ENCODE measurements at places on chromosomes 4 and X.

- no peak for DNase-seq
Measured at GRCh38 chr4:20126906-20127305, 124.8 kb upstream of the SLIT2 start.

DNA sequence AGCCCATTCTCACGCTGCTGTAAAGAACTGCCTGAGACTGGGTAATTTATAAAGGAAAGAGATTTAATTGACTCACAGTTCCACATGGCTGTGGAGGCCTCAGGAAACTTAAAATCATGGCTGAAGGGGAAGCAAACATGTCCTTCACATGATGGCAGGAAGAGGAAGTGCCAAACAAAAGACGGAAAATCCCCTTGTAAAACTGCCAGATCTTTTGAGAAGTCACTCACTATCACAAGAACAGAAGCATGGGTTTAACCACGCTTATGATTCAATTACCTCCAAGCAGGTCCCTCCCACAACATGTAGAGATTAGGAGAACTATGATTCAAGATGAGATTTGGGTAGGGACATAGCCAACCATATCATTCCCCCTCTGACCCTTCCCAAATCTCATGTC is 335.5 kb downstream of the IL15 start:
- no peak for DNase-seq

DNA sequence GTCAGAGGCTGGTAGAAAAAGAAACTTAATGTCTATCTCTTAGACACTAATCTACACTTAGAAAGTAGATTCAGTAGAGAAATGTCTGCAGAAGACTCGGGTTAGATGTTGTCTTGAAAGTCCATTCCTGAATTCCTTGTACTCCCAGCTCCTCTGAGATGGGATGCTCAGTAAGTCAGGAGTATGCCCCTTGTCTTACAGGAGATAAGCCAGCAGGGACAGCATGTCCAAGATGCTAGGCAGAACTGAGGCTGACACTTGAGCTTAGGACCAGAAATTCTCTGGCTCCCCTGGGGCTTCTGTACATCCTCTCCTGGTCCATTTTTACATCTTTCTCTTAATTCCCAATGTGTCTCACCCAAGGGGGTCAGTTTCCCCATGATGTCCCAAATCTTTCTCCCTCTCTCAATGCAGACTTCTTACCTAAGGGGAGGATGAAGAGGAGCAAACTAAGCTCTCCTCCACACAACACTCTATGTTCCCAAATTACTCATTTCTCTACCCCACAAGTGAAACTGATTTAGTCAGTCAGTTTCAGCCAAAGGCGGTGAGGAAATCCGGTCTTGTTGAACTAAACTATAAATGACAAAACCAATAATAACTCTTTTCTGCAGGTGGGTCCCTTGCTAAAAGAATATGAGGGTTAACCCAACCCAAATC is 558.2 kb upstream of the DIPK2B start:
- no peak for DNase-seq

GRCh38 chr4:123788577-123788976 is 392.0 kb downstream of the SPRY1 start:
- DNase-seq: no peak

DNA sequence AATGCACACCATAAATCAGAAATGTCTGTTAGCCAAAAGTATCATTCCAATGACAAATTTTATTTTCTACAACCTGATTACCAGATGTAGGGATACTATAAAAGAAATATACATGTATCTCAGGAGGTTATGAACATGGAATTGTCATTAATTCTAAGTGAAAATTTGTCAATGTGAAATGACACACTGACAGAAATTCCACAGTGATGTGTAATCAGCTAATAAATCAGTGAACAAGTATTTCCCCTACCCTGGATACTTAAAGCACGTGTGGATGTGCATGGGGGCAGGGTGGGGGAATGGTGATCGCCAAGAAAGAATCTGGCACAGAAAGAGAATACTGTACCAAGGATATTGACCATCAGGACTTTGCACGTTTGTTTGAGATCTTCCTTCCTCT is 123.6 kb downstream of the SH3RF1 start:
- no peak for DNase-seq

- DNase-seq: no peak
Measured at GRCh38 chrX:112941209-112941837, 100.7 kb upstream of the AMOT start.

DNA sequence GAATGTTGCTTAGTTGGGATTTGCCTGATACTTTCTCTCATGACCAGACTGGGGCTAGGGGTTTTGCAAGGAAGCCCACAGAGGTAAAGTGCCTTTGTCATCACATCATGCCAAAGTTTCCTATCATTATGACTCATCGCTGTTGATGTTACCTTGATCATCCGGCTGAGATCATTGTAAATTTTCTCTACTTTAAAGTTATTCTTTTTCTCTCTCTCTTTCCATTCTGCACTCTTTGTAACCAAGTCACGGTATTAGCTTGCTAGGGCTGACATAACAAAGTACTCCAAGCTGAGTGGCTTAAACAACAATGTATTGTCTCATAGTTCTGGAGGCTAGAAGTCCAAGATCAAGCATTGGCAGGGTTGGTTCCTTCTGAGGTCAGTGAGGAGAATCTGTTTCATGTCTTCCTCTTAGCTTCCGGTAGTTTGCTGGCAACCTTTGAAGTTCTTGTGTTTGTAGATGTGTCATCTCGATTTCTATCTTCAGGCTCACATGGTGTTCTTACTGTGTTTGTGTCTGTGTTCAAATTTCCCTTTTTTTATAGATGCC is 113.0 kb downstream of the DTHD1 start:
- no peak for DNase-seq

- no peak for DNase-seq
Measured at GRCh38 chr4:86060341-86060740, 299.5 kb downstream of the MAPK10 start.

GRCh38 chr4:145438298-145438697 is 43.4 kb upstream of the SMAD1 start:
- DNase-seq: no peak

- DNase-seq: no peak
Measured at GRCh38 chrX:31272472-31272775, 200.6 kb upstream of the FTHL17 start.

DNA sequence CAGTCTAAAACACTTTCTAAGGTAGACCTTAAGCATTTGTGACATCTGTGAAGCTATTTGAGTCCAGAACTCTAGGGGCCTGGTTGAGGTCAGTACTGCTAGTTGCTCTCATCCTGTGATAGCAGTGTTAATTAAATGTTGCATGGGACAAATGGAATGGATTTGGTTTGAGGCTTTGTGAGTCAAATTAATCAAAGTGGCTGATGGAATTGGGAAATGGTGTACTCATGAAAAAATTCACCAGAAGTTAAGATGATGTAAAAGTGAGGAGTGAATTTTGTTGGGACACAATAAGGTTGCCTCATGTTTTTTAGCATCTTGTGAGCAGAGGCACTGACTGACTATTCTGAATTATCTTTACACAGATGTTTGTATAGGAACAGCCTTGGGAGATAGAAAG is 99.2 kb upstream of the ARSJ start:
- DNase-seq: no peak

DNA sequence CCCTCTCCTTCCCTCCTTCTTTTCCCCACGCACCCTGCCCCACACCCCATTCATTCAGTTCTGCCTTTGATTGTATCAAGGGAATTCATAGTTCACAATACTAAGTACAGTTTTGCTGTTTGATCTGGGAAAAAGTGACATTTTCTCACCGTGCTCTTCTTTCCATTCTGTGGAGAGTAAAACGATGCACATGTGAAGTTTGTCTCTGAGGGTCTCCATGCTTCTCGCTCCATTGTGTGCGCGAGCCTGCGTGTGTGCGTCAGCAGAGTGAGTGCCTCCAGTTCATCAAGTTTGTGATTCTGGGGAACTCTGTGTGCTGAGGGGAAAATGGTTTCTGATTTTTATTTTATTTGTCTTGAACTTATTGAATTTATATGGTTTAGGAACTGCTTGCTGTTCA is 1.9 kb downstream of the STK26 start:
- DNase-seq: no peak

Measured in putamen (tissue), 1 donor.